ENCODE measurements at places on chromosomes 7 and 10.
A peak's percentile ranks its signal among the peaks of the same experiment; 100 is the strongest.

DNA sequence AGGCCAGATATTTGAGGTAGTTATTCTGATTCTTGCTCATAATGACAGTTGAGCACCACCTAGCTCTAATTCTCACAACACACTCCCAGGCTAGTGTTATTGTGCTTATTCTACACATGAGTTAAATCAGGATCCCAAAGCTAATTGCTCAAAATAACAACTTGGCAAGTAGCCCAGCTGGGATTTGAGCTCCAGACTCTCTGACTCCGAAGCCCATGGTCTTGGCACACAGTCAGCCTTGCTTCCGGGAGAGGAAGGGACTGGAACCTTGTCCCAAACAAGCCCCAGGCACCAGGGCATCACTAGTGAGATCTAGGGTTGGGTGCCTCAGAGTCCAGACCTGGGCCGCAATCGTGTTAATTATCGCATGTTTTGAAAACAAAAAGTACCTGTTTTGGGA lies 101.4 kb downstream of the GPAM start:
- no peak for DNase-seq

GRCh38 chr7:99848420-99849216 lies 20.8 kb downstream of the CYP3A43 start:
- DNase-seq = no peak

DNA sequence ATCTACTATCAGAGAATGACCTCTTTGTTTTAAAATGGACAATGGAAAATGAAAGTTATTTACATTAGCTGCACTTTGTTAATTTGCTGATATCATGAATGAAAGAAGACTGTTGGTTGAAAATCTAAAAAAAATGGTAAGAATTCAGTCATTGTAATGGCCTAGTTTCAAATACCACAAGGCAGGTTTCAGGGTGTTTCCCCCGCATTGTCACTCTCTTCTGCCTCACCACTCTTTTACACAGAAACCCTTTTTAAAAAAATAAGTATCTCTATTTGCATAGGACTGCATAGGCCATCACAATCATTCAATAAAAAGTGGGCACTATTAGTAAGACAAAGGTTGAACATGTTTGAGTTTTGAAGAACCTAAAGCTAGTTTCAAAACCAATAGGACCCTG lies 737.1 kb downstream of the INHBA start:
- DNase-seq = no peak

GRCh38 chr7:47816647-47817046 lies 131.6 kb downstream of the PKD1L1 start:
- no peak for DNase-seq

DNA sequence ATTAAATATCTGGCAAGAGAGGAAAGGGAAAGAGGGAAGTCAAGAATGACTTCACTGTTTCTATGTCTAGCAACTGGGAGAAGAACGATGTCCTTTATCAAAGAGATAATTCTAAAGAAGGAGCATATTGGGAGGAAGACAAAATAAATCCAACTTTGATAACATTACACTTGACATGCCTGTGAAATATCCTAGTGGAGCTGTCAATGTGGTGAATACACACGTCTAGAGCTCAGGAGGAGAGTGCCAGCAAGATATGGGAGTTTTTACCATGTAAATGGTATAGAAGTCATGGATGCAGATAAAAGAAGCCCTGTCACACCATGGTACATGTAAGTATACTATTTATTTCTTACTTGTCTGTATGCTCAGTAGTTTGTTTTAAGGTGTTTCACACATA lies 356.7 kb downstream of the HPSE2 start:
- DNase-seq = no peak

DNA sequence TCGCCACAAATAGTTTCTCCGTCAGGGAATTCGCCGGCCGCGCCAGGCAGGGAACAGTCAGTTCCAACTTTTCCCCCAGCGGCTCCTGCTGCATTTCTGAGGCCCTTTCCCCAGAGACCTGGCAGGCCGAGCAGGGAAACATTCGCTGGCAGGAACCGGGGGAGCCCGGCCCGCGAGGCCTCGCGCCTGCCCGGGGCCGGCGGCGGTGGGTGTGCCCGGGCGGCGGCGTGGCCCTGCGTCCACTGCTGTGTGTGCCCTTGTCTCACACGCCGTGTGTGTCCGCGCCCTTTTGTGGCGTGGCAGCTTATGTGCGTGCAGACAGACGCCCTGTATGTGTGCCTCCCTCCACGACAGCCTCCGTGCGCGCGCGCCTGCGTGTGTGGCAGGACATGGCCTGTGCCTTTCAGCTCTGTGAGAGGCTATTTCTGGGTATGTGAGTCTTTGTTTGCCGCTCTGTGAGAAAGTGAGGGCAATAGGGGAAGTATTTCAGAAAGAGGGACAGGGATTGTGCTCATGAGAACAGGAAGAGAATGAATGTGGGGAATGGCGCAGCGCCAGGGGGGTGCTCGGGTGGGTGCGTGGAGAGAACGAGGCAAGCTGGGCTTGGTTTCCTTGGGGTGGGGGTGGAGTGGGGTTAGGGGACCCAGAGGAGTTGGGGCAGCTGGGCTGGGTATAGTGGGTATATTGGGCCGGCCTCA lies 689 bp upstream of the SMARCD3 start:
- no peak for DNase-seq

- no peak for DNase-seq
Measured at GRCh38 chr7:2474813-2475677, 1.2 kb downstream of the GRIFIN start.

DNA sequence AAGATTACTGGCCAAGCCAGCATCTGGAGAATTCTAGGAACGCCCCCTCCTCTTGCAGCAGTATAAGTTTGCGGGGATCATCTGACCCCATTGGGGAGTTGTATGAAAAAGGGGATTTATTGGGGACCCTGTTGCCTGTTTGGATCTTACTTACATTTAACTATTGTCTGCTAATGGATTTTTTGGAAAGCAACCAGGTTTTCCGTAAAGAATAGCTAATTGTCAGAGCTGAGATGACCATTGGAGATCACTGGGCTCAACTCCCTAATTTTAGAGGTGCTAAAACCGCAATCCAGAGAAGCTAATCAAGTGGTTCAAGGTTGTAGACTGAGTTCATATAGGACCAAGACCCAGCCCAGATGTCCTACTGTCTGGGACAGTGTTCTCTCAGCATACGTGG lies 38.8 kb downstream of the HTRA1 start:
- DNase-seq = no peak

DNA sequence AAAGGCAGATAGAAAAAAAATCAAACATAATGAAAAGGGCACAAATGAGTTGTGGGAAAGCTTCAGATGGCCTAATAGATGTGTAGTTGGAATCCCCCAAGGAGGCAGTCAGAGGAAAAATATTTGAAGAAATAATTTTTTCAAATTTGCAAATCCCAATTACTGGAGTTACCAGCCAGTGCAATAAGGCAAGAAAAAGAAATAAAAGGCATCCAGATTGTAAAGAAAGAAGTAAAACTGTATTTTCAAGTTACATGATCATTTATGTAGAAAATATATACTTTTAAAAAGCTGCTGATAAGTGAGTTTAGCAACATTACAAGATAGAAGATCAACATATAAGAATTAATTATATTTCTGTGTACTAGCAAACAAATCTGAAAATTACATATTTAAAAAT lies 329.0 kb downstream of the SDK1 start:
- DNase-seq = no peak

- no peak for DNase-seq
Measured at GRCh38 chr10:75121322-75121721, 9.9 kb downstream of the SAMD8 start.

- no peak for DNase-seq
Measured at GRCh38 chr7:126411032-126411820, 841.5 kb downstream of the GRM8 start.

- no peak for DNase-seq
Measured at GRCh38 chr10:6813856-6814255, 233.8 kb upstream of the PRKCQ start.

DNA sequence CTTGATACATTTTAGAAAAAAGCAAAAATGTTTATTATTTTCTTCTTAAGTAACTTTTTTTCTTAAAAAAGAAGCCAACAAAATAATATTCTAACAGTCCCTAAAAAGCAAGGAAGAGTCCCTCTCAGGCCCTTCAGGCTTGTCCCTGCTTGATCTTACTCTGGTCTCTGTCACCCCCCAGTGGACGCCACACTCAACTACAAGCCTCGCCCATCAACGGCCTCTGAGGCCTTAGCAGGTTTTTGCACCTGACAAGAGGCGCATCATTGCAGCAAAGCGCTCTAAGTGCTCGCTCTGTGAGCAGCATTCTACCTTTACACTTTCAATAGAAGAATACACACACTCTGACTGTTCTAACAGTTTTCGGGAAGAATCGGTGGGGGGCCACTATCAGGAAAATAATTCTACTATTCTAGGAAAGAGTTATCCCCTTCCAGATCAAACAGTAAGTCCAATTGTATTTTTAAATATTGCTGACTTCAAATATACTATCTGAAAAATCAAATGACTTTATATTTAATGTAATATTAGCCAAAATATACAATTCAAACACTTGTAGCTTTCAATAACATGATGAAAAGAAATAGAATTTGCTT lies 139.2 kb downstream of the USP6NL start:
- peak; percentile 62 for DNase-seq

DNA sequence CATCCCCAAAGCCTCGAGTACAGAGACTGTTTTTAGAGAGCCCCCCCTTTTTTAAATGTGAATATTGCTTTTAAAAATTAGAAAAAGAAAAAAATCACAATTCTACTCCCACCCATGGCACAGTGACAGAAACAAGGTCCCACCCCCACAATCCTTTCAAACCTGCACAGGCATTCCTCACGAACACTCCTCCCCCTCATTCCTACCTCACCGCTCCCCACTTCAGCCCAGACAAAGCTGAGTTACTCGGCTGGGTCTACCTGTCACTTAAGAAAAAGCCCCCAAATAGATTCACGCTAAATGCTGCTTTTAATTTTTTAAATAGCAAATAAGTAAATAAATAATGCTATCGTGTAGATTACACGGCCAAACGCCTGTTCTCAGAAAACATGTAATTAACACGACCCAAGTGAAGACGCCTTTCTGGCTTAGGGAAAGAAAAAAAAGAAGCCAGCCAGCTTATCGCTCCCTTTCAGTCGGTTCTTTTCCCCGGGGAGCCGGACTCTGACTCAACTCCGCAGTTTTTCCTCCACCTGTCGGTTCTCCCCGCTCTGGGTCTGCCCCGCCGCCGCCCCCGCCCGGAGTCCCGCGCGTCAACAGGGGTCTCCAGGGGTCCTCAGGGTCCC lies 739 bp downstream of the MPP7 start:
- DNase-seq = no peak

- DNase-seq = no peak
Measured at GRCh38 chr7:116885724-116886123, 23.3 kb downstream of the CAPZA2 start.

- DNase-seq = no peak
Measured at GRCh38 chr7:2553108-2553507, 2.2 kb downstream of the BRAT1 start.

- DNase-seq = no peak
Measured at GRCh38 chr7:47460251-47460989, 121.5 kb downstream of the TNS3 start.

DNA sequence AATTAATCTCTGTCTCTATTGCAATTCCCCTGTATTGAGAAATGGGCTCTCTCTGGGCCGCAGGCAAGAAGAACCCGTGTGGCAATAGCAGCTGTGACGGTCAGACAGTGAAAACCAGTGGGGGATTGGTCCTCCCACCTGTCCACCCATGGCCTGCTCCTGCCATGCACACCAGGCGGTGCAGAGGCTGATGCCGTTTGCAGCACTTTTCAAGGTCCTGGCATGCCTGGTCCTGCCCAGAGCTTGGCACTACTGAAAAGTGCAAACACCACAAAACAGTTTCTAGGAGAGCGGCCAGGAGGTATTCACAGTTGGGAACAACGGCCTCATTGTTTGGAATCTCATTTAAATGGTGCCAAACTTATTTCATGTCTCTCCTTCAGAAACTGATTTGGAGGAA lies 41.5 kb downstream of the PSPH start:
- no peak for DNase-seq

GRCh38 chr10:33065111-33065510 lies 107.1 kb upstream of the ITGB1 start:
- no peak for DNase-seq

- DNase-seq = no peak
Measured at GRCh38 chr10:86979296-86979818, 11.1 kb downstream of the ADIRF start.

DNA sequence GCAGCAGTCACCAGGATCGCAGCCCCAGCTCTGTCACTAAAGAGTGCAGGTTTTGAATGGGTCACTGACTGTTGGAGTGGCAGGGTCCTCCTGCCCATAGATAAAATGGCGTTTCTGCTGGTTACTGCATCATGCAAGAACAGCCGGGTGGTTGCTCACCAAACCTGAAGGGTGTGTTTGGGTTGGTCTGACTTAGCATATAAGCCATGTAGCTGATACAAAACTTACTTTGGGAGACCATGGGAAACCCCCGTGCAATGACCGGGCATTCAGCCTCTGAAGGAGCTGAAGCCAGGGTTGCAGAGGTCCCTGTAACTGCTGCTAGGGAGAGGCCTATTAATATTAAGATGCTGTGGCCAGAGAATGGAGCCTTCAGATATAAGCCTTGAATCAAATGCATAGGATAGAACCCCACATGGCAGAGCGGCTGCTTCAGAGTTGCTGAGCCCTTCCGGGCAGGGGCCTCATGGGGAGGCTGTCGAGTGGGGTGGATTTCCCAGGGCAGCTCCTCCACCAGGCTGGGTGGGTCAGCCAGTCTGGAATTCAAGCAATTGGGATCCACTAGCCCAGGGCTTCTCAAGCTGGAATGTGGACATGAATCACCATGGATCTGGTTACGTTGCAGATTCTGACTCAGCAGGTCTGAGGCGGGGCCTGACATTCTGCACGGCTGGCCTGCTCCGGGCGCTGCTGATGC lies 70.9 kb upstream of the CTBP2 start:
- DNase-seq = no peak

DNA sequence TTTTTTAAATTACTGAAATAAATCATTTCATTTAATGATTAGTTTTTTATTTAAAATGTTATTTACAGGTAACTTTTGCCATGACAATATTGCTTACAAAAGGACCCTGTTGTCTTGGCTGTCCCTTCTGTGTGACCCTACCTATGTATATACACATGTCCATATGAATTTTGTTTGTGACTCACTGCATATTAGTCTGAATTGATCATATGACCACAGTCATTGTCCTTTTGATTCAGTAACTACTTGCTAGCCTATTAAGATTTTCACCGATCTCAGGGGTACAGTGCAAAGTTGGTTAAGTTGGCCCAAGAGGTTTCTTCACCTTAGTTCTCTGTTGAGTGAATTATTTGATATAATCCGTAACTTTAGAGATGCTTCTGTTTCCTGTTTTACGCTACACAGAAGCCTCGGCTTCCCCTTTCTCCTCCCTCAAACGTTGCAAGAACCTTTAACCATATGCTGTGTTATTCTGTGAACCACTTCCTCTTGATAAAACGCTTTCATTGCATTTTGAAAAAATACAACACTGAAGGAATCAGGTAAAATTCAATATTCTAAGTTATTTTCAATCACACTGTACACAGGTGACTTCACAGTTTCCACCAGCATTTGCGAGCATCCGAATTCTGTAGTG lies 43.9 kb downstream of the APBB1IP start:
- DNase-seq = no peak

DNA sequence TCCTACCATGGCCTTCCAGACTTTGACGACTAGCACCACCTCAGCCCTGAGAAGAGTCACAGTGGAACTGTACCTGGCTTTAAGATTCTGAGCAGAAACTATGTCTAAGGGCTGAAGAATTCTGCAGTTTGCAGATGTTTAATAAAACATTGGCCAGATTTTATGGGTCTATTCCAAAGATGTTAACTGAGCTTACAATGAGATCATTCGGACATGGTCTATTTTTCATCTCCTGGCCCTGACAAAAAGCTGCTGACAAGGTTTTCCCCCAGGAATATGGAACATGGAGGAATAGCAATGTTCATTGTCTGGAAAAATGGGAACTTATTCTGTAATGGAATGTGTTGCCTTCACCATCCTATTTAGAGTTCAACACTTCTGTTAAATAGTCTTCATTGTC lies 66.4 kb downstream of the PTF1A start:
- no peak for DNase-seq
